ENCODE measurements at places on chromosomes 3 and 15. TPM values are rescaled to one million over a fixed set of nuclear protein-coding genes. Genes with fewer than 3 reads are reported as not detected.

SENP8 gene
- polyA plus RNA-seq, result 5.6 TPM

UTS2B gene
- polyA plus RNA-seq, result not detected

HYKK gene
- polyA plus RNA-seq, result 14.3 TPM

ALG1L2 gene
- not detected for polyA plus RNA-seq

RLBP1 gene
- not detected for polyA plus RNA-seq

CA12 gene
- polyA plus RNA-seq, result 242 TPM

CCDC191 gene
- polyA plus RNA-seq, result 3.7 TPM

NPAP1 gene
- 0.04 TPM for polyA plus RNA-seq

SPINT1 gene
- 112 TPM for polyA plus RNA-seq

KCNAB1 gene
- polyA plus RNA-seq, result 1.7 TPM

LRRC31 gene
- not detected for polyA plus RNA-seq

LRRN1 gene
- polyA plus RNA-seq, result 0.41 TPM

ATOSA gene
- polyA plus RNA-seq, result 17.3 TPM

WDR93 gene
- polyA plus RNA-seq, result 1.2 TPM

XYLB gene
- polyA plus RNA-seq, result 7.9 TPM

NECTIN3 gene
- 5.0 TPM for polyA plus RNA-seq

PROK2 gene
- not detected for polyA plus RNA-seq

GOLGA8S gene
- polyA plus RNA-seq, result 0.13 TPM

GOLGA6B gene
- not detected for polyA plus RNA-seq

AADAC gene
- not detected for polyA plus RNA-seq

IL12A gene
- polyA plus RNA-seq, result not detected

LRRC3B gene
- polyA plus RNA-seq, result not detected

KNL1 gene
- polyA plus RNA-seq, result 2.5 TPM

MYH15 gene
- not detected for polyA plus RNA-seq

CPNE9 gene
- polyA plus RNA-seq, result 0.19 TPM

SERINC4 gene
- polyA plus RNA-seq, result 0.47 TPM

CD200R1 gene
- polyA plus RNA-seq, result 0.13 TPM

NEK11 gene
- 7.9 TPM for polyA plus RNA-seq

UPK1B gene
- 3.9 TPM for polyA plus RNA-seq

CEP70 gene
- 22.6 TPM for polyA plus RNA-seq

STRIT1 gene
- polyA plus RNA-seq, result 1.8 TPM

LINGO1 gene
- 6.8 TPM for polyA plus RNA-seq

CDCP1 gene
- polyA plus RNA-seq, result 3.7 TPM

MAGEL2 gene
- not detected for polyA plus RNA-seq

ADAMTS17 gene
- 1.7 TPM for polyA plus RNA-seq

ZNF619 gene
- polyA plus RNA-seq, result 1.4 TPM

HIGD2B gene
- polyA plus RNA-seq, result not detected

KLF15 gene
- 30.0 TPM for polyA plus RNA-seq

PLA2G4F gene
- 35.9 TPM for polyA plus RNA-seq

CYP11A1 gene
- 2.7 TPM for polyA plus RNA-seq

P3H2 gene
- polyA plus RNA-seq, result 57.2 TPM

LSAMP gene
- 1.4 TPM for polyA plus RNA-seq

IFRD2 gene
- polyA plus RNA-seq, result 54.1 TPM

VPS39 gene
- 33.1 TPM for polyA plus RNA-seq

MESP2 gene
- polyA plus RNA-seq, result 0.24 TPM

TOPAZ1 gene
- not detected for polyA plus RNA-seq

MED12L gene
- 0.13 TPM for polyA plus RNA-seq

TMIE gene
- 1.3 TPM for polyA plus RNA-seq

C3orf22 gene
- not detected for polyA plus RNA-seq

LTK gene
- polyA plus RNA-seq, result 6.7 TPM

ZNF660 gene
- polyA plus RNA-seq, result 0.69 TPM

SCAANT1 gene
- not detected for polyA plus RNA-seq

ELL3 gene
- 2.7 TPM for polyA plus RNA-seq

SCN11A gene
- polyA plus RNA-seq, result 0.17 TPM

Measured in kidney (tissue), 22 donors.